ENCODE measurements at places on chromosomes 7 and 10.

- DNase-seq: no peak
Observed at GRCh38 chr7:38512291-38512690, 118.9 kb downstream of the AMPH start.

- DNase-seq: no peak
Observed at GRCh38 chr7:99089914-99090629, 53.8 kb downstream of the SMURF1 start.

GRCh38 chr10:133465191-133465949 is 11.6 kb downstream of the SCART1 start:
- no peak for DNase-seq

- DNase-seq: no peak
Observed at GRCh38 chr7:152910545-152911225, 151.1 kb downstream of the ACTR3B start.

Measured in activated CD8-positive, alpha-beta memory T cell treated with anti-CD3 and anti-CD28 coated beads for 1 hour (primary cell).